ENCODE measurements at places on chromosomes 7 and 10.
A peak's percentile ranks its signal among the peaks of the same experiment; 100 is the strongest.

GRCh38 chr7:75638594-75639070, 100.1 kb downstream of the HIP1 start:
- H3K4me3 ChIP-seq = peak overlapping the region; percentile 50
- no peaks in the 10 kb centered on the region for H3K27me3 ChIP-seq
- DNase-seq = peak; percentile 82
- peak overlapping the region; percentile 47 for H3K27ac ChIP-seq

GRCh38 chr7:732094-732541, 5.0 kb upstream of the PRKAR1B start:
- DNase-seq = peak; percentile 71
- H3K27me3 ChIP-seq = no peaks in the 10 kb centered on the region
- H3K4me3 ChIP-seq = no peak overlapping the region
- no peaks in the 10 kb centered on the region for H3K36me3 ChIP-seq
- H3K27ac ChIP-seq = peak overlapping the region; percentile 45
- no peaks in the 10 kb centered on the region for H3K4me1 ChIP-seq

- no peaks in the 10 kb centered on the region for H3K36me3 ChIP-seq
- no peak overlapping the region for H3K4me3 ChIP-seq
- H3K27ac ChIP-seq = no peak overlapping the region
- H3K4me1 ChIP-seq = no peaks in the 10 kb centered on the region
- no peak for DNase-seq
Observed at GRCh38 chr7:35495377-35495776, 199.6 kb downstream of the HERPUD2 start.

DNA sequence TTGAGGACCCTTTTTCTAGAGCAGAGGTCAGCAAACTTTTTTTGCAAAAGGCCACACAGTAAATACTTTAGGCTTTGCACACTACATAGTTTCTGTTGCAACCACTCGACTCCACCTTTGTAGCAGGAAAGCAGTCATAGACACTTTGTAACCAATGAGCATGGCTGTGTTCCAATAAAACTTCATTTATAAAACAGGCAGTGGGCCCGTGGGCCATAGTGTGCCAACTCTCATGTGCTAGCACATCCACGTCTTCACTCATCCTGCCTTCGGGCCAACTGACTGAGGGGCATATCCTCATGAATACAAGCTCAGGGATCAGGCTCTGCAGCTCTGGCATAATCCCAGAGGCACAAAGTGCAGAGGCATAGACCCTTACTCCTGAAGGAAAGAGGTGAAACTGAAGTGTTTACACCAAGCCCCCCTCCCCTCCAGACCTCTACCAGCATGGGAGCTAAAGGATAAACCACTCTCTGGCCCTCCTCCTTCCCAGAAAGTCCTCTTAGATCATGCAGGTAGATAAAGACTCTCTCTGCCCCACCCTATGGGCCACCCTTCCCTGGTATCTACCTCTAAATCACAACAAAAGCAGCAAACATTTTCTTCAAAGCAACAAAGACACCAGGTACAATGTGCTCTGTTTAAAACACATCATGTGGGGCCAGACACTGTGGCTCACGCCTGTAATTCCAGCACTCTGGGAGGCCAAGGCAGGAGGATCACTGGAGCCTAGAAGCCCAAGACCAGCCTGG, 71.0 kb downstream of the DLG5 start:
- DNase-seq = no peak
- no peaks in the 10 kb centered on the region for H3K36me3 ChIP-seq
- H3K27me3 ChIP-seq = no peaks in the 10 kb centered on the region
- H3K4me3 ChIP-seq = no peak overlapping the region
- H3K4me1 ChIP-seq = no peaks in the 10 kb centered on the region

- no peaks in the 10 kb centered on the region for H3K4me1 ChIP-seq
- no peak overlapping the region for H3K4me3 ChIP-seq
- H3K36me3 ChIP-seq = no peaks in the 10 kb centered on the region
- H3K27ac ChIP-seq = no peak overlapping the region
- H3K27me3 ChIP-seq = no peaks in the 10 kb centered on the region
- no peak for DNase-seq
Observed at GRCh38 chr10:130421909-130422308, 285.7 kb downstream of the GLRX3 start.

GRCh38 chr7:44637788-44638594, 31.6 kb downstream of the OGDH start:
- no peaks in the 10 kb centered on the region for H3K36me3 ChIP-seq
- no peak overlapping the region for H3K4me3 ChIP-seq
- H3K27ac ChIP-seq = peak overlapping the region; percentile 75
- H3K27me3 ChIP-seq = no peaks in the 10 kb centered on the region

GRCh38 chr10:56487746-56488145, 126.7 kb upstream of the ZWINT start:
- H3K36me3 ChIP-seq = no peaks in the 10 kb centered on the region
- no peak overlapping the region for H3K4me3 ChIP-seq
- H3K4me1 ChIP-seq = no peaks in the 10 kb centered on the region
- H3K27me3 ChIP-seq = no peaks in the 10 kb centered on the region

GRCh38 chr7:156232931-156233705, 407.5 kb upstream of the RNF32 start:
- no peak for DNase-seq
- no peaks in the 10 kb centered on the region for H3K27me3 ChIP-seq
- H3K27ac ChIP-seq = no peak overlapping the region
- H3K4me1 ChIP-seq = no peaks in the 10 kb centered on the region

DNA sequence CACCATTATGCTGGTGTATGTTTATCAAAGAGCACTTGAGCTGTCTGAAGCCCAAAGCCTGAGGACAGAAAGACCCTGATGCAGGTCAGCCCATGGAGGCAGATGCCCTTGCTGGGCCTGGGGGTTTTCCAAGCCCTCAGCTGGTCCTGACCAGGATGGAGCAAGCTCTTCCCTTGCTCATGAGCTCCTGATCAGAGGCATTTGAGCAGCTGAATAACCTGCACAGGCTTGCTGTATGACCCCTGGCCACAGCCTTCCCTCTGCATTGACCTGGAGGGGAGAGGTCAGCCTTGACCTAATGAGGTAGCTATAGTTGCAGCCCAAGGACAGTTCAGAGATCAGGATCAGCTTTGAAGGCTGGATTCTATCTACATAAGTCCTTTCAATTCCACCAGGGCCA, 13.0 kb downstream of the AQP1 start:
- H3K27ac ChIP-seq = no peak overlapping the region
- H3K4me3 ChIP-seq = no peak overlapping the region
- H3K27me3 ChIP-seq = no peaks in the 10 kb centered on the region
- peaks cover 32% of the 10 kb centered on the region for H3K36me3 ChIP-seq

DNA sequence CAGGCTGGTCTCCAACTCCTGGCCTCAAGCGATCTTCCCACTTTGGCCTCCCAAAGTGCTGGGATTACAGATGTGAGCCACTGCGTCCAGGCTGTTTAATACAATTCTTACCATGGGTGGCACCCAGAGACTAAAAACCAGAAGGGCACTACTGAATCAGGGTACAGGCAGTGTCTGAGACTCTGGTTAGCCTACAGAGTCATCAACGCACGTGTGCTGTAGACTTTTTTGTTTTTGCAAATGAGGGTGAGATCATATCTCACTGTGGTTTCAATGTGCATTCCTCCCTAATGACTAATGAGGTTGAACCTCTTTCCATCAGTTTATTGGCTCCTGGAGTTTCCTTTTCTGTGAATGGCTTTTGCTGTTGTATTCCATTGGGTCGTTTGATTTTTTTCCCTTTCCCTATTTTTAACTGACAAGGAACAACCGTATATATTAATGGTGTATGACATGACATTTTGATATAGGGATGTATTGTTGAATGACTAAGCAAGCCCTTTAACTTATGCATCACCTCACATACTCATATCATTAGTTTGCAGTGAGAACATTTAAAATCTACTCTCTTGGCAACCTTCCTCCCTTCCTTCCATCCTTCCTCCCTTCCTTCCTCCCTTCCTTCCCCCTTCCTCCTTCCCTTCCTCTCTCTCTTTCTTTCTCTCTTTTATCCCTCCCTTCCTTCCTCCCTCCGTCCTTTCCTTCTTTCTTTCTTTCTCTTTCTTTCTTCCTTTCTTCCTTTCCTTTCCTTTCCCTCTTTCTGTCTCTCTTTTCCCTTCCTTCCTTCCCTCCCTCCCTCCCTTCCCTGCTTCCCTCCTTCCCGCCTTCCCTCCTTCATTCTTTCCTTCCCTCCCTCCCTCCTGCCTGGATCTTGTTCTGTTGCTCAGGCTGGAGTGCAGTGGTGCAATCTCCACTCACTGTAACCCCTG, 9.3 kb upstream of the TMEM270 start:
- H3K4me1 ChIP-seq = peaks cover 4% of the 10 kb centered on the region
- H3K4me3 ChIP-seq = no peak overlapping the region
- no peak for DNase-seq
- H3K27me3 ChIP-seq = no peaks in the 10 kb centered on the region
- H3K36me3 ChIP-seq = no peaks in the 10 kb centered on the region
- no peak overlapping the region for H3K27ac ChIP-seq

DNA sequence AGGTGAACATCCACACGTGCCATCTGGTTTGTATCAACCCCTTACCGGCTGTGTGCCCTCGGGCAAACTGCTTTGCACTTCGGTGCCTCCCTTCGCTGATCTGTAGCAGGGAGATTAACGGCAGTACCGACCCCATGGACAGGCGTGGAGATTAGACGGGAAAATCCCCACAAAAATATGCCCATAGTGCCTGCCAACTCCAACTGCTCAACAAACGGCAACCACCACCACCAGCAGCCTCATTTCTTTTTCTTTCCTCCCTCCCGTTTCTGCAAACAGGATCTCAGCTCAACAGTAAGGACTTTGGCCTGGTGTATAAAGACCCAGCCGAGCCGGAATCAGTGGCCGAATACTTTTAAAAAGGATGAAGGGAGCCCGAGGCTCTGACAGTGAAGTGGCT, 31.0 kb downstream of the CHST15 start:
- H3K4me3 ChIP-seq = no peak overlapping the region
- H3K36me3 ChIP-seq = no peaks in the 10 kb centered on the region
- DNase-seq = no peak

- no peaks in the 10 kb centered on the region for H3K36me3 ChIP-seq
- H3K4me1 ChIP-seq = no peaks in the 10 kb centered on the region
- H3K27ac ChIP-seq = no peak overlapping the region
- no peak overlapping the region for H3K4me3 ChIP-seq
- DNase-seq = no peak
Observed at GRCh38 chr10:3895045-3895631, 110.1 kb upstream of the KLF6 start.

- H3K4me1 ChIP-seq = no peaks in the 10 kb centered on the region
- H3K27ac ChIP-seq = no peak overlapping the region
- no peaks in the 10 kb centered on the region for H3K27me3 ChIP-seq
- no peak for DNase-seq
Observed at GRCh38 chr10:57314046-57314445, 953.0 kb upstream of the ZWINT start.

- H3K27me3 ChIP-seq = no peaks in the 10 kb centered on the region
- H3K36me3 ChIP-seq = no peaks in the 10 kb centered on the region
- no peak overlapping the region for H3K4me3 ChIP-seq
- H3K4me1 ChIP-seq = no peaks in the 10 kb centered on the region
- no peak overlapping the region for H3K27ac ChIP-seq
- DNase-seq = no peak
Observed at GRCh38 chr7:71982851-71983250, 429.3 kb downstream of the CALN1 start.

DNA sequence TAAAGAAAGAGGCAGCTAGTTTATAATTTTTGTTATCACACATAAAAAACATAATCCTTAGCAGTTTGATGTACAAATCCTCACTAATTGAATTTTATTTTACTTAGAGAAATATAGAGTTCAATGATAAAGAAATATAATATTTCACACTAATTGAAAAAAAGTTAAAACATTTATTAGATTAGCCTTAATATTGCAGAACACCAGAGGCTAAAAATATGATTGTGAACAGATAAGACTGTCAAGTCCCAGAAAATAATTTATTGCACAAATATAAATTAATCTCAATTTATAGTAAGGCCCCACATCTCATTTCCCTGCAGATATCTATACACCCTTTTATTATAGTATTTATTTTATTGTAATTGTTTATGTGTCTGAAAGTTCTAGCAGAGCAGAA, 690.8 kb upstream of the PHF14 start:
- H3K4me1 ChIP-seq = no peaks in the 10 kb centered on the region
- H3K4me3 ChIP-seq = no peak overlapping the region
- H3K36me3 ChIP-seq = no peaks in the 10 kb centered on the region

GRCh38 chr7:45435131-45435530, 139.0 kb upstream of the ADCY1 start:
- no peak for DNase-seq
- no peaks in the 10 kb centered on the region for H3K4me1 ChIP-seq
- no peak overlapping the region for H3K4me3 ChIP-seq
- no peaks in the 10 kb centered on the region for H3K27me3 ChIP-seq

- H3K27me3 ChIP-seq = no peaks in the 10 kb centered on the region
- no peaks in the 10 kb centered on the region for H3K36me3 ChIP-seq
- DNase-seq = no peak
- no peaks in the 10 kb centered on the region for H3K4me1 ChIP-seq
- H3K4me3 ChIP-seq = no peak overlapping the region
- H3K27ac ChIP-seq = no peak overlapping the region
Observed at GRCh38 chr10:122780391-122780790, 65.3 kb downstream of the CUZD1 start.

DNA sequence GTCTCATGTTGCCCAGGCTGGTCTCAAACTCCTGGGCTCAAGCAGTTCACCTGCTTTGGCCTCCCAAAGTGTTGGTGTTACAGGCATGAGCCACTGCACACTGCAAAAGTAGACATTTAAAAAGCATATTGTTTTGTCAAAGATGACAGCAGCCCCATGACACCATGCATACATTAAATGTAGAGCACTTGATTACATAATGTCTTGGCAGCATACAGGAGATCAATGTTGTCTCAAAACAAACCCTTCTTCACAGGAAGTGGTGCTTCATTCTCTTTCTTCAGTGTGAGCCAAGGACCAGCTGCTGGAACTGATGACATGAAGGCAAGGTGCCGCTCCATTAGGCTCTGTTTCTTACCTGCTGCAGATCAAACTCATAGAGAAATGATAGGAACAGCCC, 218.4 kb downstream of the KLF6 start:
- no peak overlapping the region for H3K27ac ChIP-seq
- DNase-seq = no peak
- no peaks in the 10 kb centered on the region for H3K36me3 ChIP-seq

GRCh38 chr10:91896212-91896756, 13.0 kb downstream of the FGFBP3 start:
- H3K4me1 ChIP-seq = no peaks in the 10 kb centered on the region
- H3K27me3 ChIP-seq = no peaks in the 10 kb centered on the region
- no peak overlapping the region for H3K4me3 ChIP-seq
- H3K27ac ChIP-seq = no peak overlapping the region
- no peaks in the 10 kb centered on the region for H3K36me3 ChIP-seq

DNA sequence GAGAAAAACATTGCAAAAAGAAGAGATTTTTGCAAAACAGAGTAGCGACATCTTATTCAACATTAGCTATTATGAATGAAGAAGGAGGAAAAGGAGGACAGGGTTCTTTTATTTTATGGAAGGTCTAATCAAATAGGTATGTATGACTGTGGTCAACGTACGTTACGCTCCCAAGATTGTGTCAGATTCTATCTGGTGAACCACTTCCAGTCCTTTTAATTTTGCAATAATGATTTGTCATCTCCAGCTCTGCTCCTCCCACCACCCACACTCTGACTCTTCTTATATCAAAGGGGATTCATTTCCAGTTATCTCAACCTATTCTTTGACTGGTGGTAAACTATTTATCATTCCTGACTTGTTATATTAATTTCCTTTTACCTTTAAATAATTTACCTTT, 259.9 kb downstream of the CACNA2D1 start:
- H3K27me3 ChIP-seq = no peaks in the 10 kb centered on the region
- no peaks in the 10 kb centered on the region for H3K4me1 ChIP-seq
- DNase-seq = no peak
- no peaks in the 10 kb centered on the region for H3K36me3 ChIP-seq
